CD4-positive, alpha-beta T cell treated with Interleukin-4 for 4 hours (primary cell): ENCODE measurements at places on chromosomes 12 and 14.

DNA sequence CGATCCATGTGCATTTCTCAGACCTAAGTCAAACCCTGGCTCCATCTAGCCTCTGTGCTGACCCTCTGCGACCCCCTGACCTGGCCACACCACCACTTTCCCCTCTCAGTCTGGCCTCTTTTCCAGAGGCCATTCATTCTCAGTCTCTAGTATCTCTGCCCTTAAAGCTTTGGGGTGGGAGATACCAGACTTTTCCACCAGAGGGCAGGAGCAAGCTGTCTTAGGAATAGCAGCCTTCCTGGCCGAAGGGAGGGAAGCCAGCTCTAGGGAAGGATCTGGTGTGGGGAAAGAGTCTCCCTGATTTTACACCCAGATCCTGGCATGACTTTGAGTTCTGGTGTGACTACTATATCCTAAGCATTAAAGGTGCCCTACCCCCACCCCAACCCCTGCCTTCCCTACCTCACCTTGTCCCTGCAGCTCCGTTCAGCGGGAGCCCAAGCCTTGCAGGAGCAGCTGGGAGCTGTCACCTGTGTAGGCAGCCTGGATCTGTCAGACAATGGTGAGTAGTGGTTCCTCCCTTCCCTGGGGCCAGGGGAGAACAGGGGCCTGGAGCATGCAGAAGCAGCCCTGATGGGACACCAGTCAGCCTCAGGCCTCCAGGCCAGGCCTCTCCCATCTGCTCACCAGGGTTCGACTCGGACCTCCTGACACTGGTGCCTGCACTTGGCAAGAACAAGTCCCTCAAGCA is 6.6 kb downstream of the CARMIL3 start:
- DNase-seq = peak; percentile 73

DNA sequence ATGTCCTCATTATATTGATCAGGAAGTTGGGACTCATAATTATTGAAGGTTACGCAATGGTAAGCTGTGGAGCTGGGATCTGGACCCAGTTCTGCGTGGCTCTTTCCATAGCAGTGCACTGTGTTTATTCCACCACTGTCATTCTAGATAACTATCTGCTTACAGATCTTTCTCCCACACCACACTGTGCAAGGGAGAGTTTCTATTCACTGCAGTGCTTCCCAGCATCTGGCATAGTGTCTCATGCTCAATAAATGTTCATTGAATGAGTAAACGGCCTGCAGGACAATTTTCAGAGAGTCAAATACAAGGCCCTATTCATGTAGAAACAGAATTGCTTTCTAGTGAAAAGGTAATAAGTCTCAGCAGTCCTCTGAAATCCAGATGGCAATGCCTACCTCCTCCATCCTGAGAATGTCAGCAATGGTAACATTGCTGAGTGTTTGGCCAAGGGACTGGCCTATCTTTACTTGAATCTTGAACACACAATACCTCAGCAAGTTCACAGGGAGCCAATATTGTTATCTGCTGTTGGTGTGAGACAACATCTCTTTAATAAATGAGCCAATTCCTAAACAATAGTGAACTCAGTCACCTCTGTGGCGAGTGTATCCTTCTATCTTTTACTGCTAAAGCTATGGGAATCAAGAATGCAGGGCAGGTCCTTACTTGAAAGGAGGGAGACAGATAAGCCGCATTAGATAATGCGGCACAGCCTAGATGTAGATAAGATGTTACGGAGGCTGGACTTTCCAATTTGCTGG is 332.4 kb upstream of the PRICKLE1 start:
- DNase-seq = no peak

DNA sequence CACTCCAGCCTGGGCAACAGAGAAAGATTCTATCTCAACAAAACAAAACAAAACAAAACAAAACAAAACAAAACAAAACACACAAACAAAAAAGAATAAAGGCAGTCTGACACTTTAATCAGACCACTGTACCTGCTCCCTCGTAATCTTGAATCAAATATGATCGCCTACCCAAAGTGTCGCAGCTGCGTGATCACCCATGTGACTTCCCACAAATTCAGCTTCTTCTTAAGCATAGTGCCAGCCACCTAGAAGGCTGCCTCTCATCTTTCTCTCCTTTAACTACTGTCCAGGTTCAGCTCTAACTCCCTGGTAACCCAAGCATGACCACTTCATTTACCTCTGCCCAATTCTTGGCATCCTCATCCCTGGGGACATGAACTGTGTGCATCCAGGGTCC is 37.4 kb downstream of the FMNL3 start:
- no peak for DNase-seq

DNA sequence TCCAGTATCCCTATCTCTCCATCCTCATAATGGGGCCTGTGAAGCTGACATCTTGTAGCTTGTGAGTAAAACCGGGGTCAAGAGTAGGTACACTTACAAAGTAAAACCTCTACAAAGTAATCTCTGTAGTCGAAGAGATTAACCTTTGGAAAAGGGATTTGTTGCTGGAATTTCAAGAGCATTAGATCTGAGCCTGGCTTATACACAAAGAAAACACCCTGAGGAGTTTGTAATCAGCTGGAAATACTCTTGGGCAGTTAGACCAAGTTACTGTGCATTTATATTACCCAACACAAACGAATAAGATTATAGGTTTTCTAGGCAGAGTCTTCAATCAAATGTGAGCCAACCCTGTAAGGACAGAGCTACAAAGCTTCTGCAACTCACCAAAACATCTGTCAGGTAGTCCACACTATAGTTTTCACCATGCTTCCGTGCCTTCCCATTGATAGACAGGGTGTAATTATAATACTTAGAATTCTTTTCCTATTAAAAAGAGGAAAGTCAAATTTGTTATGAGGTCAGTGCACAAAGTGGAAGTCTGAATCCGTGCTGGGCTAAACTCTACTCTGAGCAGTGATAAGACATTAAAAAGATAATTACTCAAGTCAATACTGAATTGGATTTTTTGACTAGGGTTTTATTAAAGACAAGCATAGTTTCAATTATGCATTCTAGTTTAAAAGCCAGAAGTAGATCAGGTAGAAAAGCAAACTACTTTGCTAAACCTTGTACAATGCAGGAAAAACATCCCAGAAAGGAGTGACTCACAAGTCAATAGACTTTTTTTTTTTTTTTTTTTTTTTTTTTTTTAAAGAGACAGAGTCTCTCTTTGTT is 14.6 kb downstream of the GNS start:
- no peak for DNase-seq
